H9 (cell line): ENCODE measurements at places on chromosomes 1 and 21. TPM values are rescaled to one million over a fixed set of nuclear protein-coding genes. Genes with fewer than 3 reads are reported as not detected.

Gene PKP1
- 0.09 and 0.13 TPM in 2 replicates for total RNA-seq

Gene IFNGR2
- 44.1 and 46.1 TPM in 2 replicates for total RNA-seq

Gene CELA2A
- total RNA-seq: not detected in 2 replicates

DNA sequence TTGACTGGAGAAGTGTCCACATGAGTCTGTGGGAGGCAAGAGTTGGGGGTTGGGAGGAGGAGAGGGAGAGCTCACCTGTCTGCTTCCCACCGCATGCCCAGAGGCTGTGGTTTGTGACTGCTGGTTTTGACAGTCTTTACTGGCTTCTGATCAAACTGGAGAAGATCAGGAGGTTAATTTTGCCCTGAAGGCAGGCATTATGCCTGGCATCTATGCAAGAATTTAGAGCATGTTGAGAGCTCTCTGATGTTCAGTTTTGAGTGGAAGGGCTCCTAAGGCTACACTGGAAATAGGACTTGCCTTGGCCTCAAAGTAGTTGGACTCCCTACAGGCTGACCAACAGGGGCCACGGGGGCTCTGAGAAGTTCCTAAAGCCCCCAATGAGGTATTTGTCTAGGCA lies 101.6 kb downstream of the TLR5 start:
- no peak for DNase-seq

GRCh38 chr1:208641579-208642280 lies 397.5 kb upstream of the PLXNA2 start:
- no peak for DNase-seq

GRCh38 chr21:44701023-44701400 lies 4.0 kb downstream of the KRTAP10-12 start:
- no peak for DNase-seq

GRCh38 chr1:234750922-234751627 lies 141.1 kb upstream of the IRF2BP2 start:
- DNase-seq: no peak
